PC-9 (cell line): ENCODE measurements at places on chromosomes 13 and 19. TPM values are rescaled to one million over a fixed set of nuclear protein-coding genes. Genes with fewer than 3 reads are reported as not detected.
A peak's percentile ranks its signal among the peaks of the same experiment; 100 is the strongest.

DNA sequence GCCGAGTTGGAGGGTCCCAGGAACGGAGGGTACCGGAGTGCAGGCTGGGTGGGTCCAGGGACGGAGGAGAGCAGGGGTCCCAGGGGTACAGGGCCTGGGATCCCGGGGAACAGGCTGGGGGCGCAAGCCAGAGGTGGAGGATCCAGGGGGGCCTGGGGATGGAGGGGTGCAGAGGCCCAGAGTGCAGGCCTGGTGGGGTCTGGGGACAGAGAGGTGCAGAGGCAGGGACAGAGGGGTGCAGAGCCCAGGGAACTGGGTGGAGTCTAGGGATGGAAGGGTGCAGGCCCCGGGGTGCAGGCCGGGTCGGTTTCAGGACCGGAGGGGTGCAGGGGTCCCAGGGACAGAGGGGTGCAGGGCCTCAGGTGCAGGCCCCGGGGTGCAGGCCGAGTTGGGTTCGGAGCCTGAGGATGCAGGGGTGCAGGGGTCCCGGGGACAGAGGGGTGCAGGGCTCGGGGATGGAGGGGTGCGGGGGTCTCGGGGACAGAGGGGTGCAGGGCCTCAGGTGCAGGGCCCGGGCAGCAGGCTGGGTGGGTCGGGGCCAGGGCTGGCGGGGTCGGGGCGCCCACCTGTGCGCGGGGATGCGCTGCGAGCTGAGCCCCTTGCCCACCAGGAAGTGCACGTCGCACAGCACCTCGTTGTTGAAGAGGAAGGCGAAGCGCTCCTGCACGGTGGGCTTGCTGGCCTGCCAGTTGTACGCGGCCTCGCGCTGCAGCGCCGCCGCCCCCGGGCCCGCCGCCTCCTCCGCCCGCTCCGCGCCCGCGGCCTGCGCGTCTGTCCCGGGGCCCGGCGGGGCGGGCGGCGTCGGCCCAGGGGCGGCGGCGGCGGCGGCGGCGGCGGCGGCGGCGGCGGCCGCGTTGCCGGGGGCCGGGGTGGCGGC, 545 bp downstream of the BTBD2 start:
- DNase-seq = no peak
- no peaks in the 10 kb centered on the region; the same call in 1 of the 2 replicates for H3K4me1 ChIP-seq
- no peaks in the 10 kb centered on the region for H3K27me3 ChIP-seq
- no peaks in the 10 kb centered on the region for H3K36me3 ChIP-seq

GRCh38 chr13:101626925-101627555, 174.6 kb downstream of the ITGBL1 start:
- peaks cover 50% of the 10 kb centered on the region for H3K4me1 ChIP-seq
- H3K36me3 ChIP-seq = no peaks in the 10 kb centered on the region; the same call in 1 of the 2 replicates
- no peaks in the 10 kb centered on the region for H3K27me3 ChIP-seq
- no peak overlapping the region for H3K4me3 ChIP-seq
- no peak overlapping the region for H3K27ac ChIP-seq

Gene A1BG
- total RNA-seq = 2.5 and 4.5 TPM in 2 replicates

- no peaks in the 10 kb centered on the region for H3K36me3 ChIP-seq
- H3K4me3 ChIP-seq = no peak overlapping the region
- H3K4me1 ChIP-seq = no peaks in the 10 kb centered on the region
- no peaks in the 10 kb centered on the region for H3K27me3 ChIP-seq
Observed at GRCh38 chr13:98098516-98098915, 44.4 kb upstream of the FARP1 start.

GRCh38 chr13:94596575-94596971, 621 bp upstream of the TGDS start:
- H3K4me1 ChIP-seq = peaks cover 21% of the 10 kb centered on the region
- no peaks in the 10 kb centered on the region for H3K27me3 ChIP-seq
- no peak for DNase-seq

Gene GPR4
- total RNA-seq = not detected in 2 replicates

DNA sequence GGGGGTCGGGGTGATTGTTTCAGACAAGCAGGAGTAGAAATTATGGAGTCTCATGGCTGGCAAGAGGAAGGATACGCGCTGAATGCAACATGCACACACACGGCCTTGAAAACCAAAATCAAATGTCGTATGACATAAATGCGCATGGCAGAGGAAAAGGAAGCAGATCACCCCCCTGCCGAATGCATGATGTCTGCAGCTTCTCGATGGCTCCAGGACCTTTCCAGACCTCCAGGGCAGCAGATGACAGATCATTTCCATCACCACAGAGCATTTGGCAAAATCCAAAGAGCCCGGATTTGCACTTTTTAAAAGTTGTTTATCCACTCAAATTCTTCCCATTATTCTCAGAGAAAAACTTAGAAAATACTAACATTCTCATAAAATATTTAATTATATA, 211.7 kb downstream of the NHLRC3 start:
- no peaks in the 10 kb centered on the region for H3K4me1 ChIP-seq
- no peaks in the 10 kb centered on the region for H3K36me3 ChIP-seq
- DNase-seq = no peak
- H3K27ac ChIP-seq = no peak overlapping the region
- no peaks in the 10 kb centered on the region for H3K27me3 ChIP-seq
- H3K4me3 ChIP-seq = no peak overlapping the region

DNA sequence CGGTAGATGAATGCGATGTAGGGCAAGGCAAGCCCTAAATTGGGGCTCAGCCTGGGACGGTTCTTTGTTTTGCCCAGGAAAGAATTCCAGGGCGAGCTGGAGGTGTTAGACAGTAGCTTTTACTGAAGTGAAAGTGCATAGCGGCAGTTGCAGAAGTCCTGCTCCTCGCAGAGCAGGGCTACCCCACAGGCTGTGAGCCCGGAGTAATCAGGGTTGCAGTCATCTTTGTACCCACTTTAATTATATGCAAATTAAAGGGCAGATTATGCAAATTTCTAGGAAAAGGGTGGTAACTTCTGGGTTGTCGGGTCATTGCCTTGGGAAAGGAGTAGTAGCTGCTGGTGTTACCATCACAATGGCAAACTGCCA, 30.5 kb downstream of the VAV1 start:
- H3K27ac ChIP-seq = peak overlapping the region; percentile 96
- H3K36me3 ChIP-seq = no peaks in the 10 kb centered on the region
- peaks cover 24% of the 10 kb centered on the region for H3K4me1 ChIP-seq
- no peak for DNase-seq
- H3K27me3 ChIP-seq = no peaks in the 10 kb centered on the region

DNA sequence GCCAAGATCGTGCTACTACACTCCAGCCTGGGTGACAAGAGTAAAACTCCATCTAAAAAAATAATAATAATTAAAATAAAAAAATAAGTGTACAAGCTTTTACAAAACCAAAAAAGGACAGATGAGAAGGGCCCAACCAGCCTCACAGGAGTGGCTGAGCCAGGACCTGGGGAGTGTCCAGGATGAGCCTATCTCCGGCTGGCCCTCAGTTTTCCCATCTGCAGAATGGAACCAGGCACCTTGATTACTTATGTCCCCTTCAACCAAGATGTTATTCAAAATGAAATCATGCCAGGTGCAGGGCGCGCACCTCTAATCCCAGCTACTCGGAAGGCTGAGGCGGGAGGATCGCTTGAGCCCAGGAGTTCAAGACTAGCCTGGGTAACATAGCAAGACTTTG, 9.5 kb upstream of the IFI30 start:
- no peak for DNase-seq
- H3K27me3 ChIP-seq = no peaks in the 10 kb centered on the region
- no peak overlapping the region for H3K27ac ChIP-seq
- peaks cover 4% of the 10 kb centered on the region; the same call in 1 of the 2 replicates for H3K4me1 ChIP-seq
- no peak overlapping the region for H3K4me3 ChIP-seq

DNA sequence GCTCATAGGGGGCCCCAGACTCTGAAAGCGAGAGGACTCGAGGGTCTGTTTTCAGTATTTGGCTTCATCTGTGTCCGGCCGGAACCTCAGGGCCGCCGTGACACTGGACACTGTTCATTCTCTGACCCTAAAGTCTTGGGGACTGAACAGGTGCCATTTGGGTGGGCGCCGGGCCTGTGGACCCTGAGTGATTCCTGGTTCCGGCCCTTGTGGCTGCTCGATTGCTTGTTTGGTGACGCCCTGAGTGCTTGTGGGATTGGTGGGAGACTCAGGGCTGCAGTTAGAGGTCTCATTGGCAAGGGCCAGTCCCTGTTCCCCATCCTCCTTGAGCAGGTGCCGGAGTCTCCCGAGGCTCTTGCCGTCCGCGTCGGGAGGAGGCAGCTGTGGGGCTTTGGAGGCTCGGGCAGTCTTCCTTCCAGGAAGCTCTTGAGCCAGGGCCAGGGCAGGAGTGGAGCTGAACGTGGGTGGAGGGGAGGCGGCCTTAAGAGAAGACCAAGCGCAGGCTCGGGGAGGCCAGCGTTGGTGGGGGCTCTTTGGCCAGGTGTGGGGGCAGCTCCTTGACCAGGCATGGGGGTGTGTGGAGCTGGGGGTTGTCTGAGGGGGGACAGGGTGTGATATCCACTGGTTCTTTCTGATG, 4.7 kb downstream of the PTBP1 start:
- H3K4me3 ChIP-seq = no peak overlapping the region
- DNase-seq = no peak
- H3K27ac ChIP-seq = no peak overlapping the region
- H3K27me3 ChIP-seq = no peaks in the 10 kb centered on the region
- H3K36me3 ChIP-seq = peaks cover 33% of the 10 kb centered on the region
- peaks cover 23% of the 10 kb centered on the region for H3K4me1 ChIP-seq

GRCh38 chr19:57338877-57339276, 12.2 kb upstream of the ZNF304 start:
- no peaks in the 10 kb centered on the region for H3K27me3 ChIP-seq
- no peaks in the 10 kb centered on the region for H3K4me1 ChIP-seq
- no peak for DNase-seq
- H3K27ac ChIP-seq = no peak overlapping the region

Gene GPR12
- total RNA-seq = not detected in 2 replicates

DNA sequence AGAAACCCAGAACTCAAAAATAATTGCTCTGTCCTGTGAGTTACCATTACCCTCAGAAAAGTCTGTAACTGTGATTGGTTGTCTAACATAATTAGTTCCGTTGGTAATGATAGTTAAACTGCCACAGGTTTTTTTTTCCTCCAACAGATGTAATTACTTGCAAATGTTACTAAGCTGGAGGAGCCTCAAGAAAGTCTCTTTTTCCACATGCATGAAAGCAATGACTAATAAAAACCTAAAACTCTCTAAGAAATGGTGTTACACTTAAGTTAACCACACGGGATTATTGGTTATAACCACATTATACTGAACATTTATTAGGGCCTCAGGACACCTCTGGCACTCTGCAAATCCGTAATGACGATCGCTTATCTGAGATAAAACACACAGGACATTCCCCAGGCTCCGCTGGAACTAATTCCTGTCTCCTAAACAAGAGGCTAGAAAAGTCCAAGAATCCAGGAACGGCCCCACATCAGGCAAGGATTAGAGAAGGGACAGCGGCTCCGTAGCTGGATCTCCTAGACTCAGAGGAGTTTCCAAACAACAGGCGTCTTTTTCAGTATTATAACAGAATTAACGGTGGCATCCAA, 753 bp downstream of the ZNF235 start:
- H3K27ac ChIP-seq = peak overlapping the region; percentile 49
- peak; percentile 6 for DNase-seq
- H3K4me1 ChIP-seq = peaks cover 10% of the 10 kb centered on the region; the same call in 1 of the 2 replicates
- H3K27me3 ChIP-seq = no peaks in the 10 kb centered on the region

Gene KLK8
- total RNA-seq = 120 and 128 TPM in 2 replicates

DNA sequence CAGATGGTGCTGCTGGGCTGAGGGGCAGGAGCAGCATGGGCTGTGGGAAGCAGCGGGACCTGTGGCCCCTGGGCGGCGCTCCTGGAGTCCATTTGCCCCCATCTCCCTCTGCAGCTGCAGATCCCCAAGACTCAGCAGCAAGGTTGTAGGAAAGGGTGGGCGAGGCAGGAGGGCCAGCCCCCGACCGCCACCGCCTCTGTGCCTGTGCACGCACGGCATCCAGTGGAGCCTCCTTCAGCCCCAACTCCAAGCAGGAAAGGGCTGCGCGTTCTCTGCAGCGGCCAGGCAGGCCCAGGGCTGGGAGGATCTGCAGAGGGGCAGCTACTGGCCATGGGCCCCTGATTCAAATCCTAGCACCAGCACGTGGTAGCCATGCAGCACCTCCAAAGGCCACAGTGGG, 20.8 kb downstream of the DPF1 start:
- H3K36me3 ChIP-seq = no peaks in the 10 kb centered on the region
- DNase-seq = no peak
- H3K4me3 ChIP-seq = no peak overlapping the region
- no peaks in the 10 kb centered on the region for H3K27me3 ChIP-seq
- no peak overlapping the region for H3K27ac ChIP-seq

Gene ZNF541
- total RNA-seq = not detected in 2 replicates

DNA sequence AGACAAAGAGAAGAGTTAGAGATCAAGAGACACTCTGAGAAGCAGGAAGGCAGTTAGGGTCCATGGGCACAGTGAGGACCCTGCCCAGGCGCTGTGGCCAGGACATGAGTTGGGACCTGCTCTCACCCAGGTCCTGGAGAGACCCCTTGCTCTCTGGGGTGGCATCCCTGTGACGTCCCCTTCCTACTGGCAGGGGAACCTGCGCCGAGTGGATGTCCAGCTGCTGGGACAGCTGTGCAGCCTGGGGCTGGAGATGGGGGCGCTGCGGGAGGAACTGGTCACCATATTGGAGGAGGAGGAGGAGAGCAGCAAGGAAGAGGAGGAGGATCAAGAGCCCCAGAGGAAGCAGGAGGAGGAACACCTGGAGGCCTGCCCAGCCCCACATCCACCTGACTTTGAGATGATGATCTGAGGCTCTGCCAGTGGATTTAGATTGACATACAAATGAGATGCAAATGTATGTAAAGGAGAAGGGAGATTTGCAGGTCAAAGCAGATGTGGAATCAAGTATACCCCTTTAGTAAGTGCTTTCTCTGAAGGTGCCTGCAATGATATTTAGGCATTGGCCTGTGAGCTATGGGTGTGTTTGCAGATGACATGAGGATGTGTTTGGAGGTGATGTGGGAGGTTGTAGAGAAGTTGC, 978 bp downstream of the ERICH4 start:
- H3K27ac ChIP-seq = no peak overlapping the region
- no peaks in the 10 kb centered on the region for H3K36me3 ChIP-seq

GRCh38 chr13:45120967-45121831, 889 bp downstream of the GTF2F2 start:
- no peak for DNase-seq
- H3K4me1 ChIP-seq = peaks cover 18% of the 10 kb centered on the region
- H3K27me3 ChIP-seq = no peaks in the 10 kb centered on the region
- peak overlapping the region; percentile 74 for H3K27ac ChIP-seq
- no peaks in the 10 kb centered on the region for H3K36me3 ChIP-seq

Gene PLIN5
- total RNA-seq = 4.3 and 4.4 TPM in 2 replicates

DNA sequence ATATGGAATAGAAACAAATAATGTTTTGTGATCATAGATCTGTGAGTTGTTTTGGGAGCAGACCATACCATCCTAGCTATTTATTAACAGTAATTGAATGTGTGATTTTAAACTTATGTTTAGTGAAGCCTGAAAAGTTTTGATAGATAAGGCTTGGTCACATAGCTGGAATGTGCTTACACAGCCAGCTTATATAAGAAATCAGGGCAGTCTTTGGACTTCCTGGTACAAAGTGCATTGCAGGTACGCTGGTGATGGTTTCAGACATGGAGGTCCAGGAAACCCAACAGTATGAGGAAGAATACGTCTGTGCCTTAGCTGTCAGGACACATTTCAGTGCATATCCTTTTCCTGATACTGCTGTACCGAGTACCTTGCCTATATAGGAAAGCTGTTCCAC, 2316.2 kb upstream of the PCDH20 start:
- no peak overlapping the region for H3K27ac ChIP-seq
- H3K27me3 ChIP-seq = no peaks in the 10 kb centered on the region
- H3K36me3 ChIP-seq = no peaks in the 10 kb centered on the region

Gene RDH8
- not detected in 2 replicates for total RNA-seq

- H3K27ac ChIP-seq = no peak overlapping the region
- peaks cover 25% of the 10 kb centered on the region for H3K36me3 ChIP-seq
- H3K27me3 ChIP-seq = no peaks in the 10 kb centered on the region
- H3K4me1 ChIP-seq = no peaks in the 10 kb centered on the region
Observed at GRCh38 chr19:53581871-53582279, 43.9 kb downstream of the ZNF331 start.

Gene CACTIN
- 17.2 and 18.6 TPM in 2 replicates for total RNA-seq
